Endothelial cell of umbilical vein (primary cell): ENCODE measurements at places on chromosomes 2 and 18.

DNA sequence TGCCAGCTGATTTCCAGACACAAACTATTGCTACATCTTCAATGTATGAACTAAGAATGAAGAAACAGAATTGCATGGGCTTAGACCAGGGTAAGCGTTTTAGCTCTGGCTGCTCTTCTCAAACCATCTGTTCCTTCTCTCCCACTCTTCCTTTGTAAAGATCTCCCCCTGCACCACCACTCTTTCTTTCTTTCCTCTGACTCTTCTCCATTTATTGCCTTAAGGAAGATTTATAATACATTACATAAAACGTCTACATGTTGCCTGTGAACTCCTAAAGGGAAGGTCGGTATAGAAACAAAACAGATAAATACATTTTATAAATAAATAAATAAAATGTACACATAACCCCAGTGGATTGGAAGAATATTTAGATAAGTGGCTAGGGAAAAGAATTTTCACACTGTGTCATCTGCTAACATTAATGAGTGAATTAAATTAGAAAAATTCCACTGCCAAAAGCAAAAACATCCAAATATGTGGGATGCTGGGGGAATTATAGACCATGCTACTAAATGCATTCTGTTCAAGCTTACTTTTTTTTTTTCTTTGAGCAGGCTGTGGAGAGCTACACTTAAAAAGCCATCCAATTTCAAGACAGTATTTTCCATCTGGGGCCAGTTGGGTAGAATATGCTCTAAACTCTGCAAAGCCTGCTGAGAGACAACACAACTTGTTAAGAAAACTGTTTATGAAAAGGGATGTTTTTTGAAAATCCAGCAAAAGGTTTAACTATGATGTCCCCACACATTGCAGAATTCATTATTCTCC lies 41.5 kb downstream of the NCKAP5 start:
- no peak for DNase-seq

GRCh38 chr2:181242262-181242661 lies 214.9 kb upstream of the ITGA4 start:
- DNase-seq = no peak

DNA sequence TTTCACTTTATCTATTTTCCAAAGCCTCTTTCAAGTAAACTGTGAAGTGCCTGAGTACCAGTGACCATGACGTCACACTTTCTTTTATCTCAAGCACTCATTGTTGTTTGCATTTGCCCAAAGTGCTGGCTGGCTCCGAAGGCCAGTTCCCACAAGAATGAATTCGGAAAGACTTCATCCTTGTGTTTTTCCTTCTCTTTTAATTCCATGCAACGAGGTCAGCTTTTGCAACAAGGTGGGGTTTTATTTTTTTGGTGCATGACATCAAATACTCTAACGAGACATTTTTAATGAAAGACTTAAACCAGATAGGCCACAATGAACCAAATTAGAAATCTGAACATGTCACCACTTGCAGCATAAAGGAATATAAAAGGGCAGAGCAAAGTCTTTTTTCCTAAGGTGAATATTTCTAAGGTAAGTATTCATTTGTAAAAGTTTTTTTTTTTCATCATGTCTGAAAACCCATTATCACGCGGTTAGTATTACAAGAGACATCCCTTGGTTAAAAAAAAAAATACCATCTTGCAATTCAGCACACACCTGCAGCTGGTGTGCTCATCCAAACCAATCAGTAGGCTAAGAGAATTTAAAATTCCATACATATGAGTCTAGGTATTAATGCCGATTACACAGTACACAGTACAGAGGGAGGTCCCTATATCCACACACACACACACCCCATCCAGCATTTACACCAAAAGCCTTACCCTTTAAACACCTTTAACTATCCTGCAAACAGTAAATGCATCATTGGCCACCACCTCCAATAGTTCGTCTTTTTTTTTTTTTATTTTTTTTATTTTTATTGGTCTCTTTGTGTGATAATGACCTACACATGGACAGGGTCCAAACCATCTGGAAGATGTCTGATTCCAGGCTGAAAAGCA lies 2.3 kb downstream of the ARL4C start:
- DNase-seq = peak; percentile 46

GRCh38 chr2:104746858-104747257 lies 107.1 kb upstream of the POU3F3 start:
- no peak for DNase-seq

DNA sequence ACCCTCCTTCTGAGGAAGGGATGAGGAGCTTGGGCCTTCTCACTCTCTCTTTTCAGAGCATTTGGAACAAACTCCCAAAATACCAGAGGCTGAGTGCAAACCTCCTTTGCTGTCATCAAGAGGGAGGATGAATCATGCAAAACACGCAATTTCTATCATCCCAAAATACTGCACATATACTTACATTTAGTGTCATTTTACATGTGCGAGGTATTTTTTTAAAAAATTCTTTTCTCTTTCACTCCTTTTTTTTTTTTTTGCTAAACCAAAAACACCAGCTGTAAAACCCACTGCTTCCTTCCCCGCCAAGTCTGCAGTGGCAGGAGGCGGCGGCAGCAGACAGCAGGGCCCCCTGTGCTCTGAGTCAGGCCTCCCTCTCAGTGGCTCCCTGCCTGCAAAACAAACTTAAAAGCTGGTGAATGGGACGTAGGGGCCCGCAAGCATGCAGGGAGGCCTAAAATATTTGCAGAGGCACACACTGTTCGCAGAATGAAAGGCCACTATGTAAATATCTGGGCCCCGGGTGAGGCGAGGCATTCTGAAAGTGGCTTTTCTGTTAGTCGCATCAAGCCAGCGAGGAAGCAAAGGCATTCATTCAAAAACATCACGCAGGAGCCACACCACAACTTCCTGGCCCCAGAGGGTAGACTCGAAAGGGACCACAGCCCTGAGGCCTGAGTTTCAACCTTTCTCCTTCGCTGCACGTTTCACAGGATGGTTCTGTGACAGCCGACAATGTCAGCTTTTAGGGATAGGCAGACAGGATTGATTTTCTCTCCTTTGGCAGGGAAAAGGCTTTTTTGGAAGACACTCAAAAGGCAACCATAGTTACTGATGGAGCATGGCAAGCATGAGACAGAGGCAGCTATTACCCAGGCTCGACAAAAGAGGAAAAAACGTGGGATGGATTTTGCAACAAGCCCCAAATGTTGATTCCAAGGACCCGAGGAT lies 73.4 kb downstream of the ACTR2 start:
- DNase-seq = no peak

GRCh38 chr18:58321986-58322385 lies 278.0 kb downstream of the NEDD4L start:
- peak; percentile 65 for DNase-seq

DNA sequence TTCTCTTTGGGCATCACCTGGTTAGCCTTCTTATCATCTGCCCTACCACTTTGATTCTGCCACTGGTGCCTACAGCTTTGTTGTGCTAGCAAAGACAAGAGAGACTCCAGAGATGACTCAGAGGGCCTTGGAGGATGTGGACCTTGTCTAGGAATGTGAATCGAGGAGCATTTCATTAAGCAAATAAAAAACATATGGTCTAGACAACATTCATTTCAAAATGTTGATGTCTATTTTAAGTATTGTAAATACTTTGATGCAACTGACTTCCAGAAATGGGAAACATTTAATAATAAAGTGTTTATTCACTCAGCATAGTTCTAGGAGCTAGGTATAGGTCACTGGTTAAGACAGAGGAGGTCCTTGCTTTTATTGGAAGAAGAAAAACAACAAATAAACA lies 195.5 kb downstream of the CDCA7 start:
- no peak for DNase-seq

GRCh38 chr2:25951071-25951547 lies 31.2 kb downstream of the KIF3C start:
- peak; percentile 86 for DNase-seq

- no peak for DNase-seq
These were observed 38.8 kb downstream of the SFXN5 start for GRCh38 chr2:73032702-73033097.
